ENCODE measurements at places on chromosomes 13 and 19.

DNA sequence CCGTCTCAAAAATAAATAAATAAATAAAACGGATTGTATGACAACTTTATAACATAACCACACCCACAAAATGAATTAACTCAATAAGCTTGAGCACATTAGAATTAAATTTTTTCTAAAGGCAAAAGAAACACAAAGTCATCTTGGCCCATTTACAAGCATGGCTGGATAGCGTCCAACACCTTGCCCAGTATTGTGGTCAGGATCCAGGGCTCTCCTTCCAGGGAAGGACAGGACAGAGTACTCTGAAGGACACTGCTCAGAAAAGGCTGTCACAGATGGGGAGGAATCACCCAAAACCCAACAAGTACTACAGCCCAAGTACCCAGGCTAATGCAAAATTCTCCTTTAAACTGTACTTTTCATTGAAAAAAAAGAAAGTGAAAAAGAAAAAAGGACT, 27.1 kb downstream of the SUGP2 start:
- DNase-seq, result no peak

DNA sequence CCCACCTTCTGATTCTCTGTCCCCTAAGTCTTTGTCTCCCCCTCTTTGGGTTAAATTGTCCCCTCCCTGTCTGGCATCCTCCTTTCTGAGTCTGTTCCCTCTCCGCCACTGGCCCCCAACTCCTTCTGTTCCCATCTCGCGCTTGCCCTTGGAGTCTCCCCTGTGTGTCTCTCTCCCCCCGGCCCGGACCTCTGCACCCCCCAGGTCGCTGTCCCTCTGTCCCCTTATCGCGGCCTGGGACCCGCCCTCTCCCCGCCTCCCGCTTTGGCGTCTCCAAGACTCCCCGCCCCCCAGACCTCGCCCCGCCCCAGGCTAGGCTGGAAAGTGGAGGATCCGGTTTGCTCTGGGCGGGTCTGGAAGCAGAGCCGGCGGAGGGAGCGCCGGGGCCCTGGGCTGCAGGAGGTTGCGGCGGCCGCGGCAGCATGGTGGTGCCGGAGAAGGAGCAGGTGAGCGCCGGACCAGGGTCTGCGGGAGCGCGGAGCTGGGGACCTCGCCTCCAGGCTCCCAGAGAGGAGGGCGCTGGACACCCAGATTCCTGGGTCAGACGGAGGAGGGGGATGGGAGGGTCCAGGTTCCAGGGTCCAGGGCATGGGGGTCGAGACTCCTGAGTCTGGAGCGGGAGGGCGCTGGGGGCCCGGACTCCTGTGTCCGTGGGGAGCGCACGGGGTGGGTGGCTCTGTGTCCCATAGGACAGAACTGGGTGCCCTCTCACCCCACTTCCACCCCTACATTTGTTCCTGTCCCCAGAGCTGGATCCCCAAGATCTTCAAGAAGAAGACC, at the start of gene TRPM4:
TRPM4 (plus strand) TSS at position 348 of the 780 bp plus-strand sequence; CDS start at position 423, 75 bp downstream.
- peak; percentile 25 for DNase-seq

- DNase-seq, result no peak
Observed at GRCh38 chr13:91357613-91358386, 10.3 kb downstream of the MIR17HG start.

DNA sequence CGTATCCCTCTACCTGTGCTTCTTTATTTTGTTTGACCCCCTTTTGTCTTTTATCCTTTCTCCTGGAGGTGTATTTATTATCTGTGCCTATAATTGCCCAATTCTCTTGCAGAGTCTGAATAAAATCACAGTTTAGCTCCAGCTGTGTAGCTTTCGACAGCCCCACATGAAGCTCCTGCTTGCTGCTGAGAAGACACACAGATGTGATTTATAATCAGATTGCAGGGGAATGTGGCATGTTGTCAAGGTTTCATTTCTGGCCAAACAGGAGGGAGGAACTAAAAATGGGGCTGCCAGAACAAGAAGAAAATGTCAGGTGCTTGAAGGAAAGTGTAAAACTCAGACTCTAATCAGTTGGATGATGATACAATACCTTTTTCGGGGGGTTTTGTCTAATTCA, 22.7 kb downstream of the CCNA1 start:
- DNase-seq, result no peak

- DNase-seq, result no peak
Observed at GRCh38 chr13:36436811-36437210, 4.5 kb downstream of the CCNA1 start.

DNA sequence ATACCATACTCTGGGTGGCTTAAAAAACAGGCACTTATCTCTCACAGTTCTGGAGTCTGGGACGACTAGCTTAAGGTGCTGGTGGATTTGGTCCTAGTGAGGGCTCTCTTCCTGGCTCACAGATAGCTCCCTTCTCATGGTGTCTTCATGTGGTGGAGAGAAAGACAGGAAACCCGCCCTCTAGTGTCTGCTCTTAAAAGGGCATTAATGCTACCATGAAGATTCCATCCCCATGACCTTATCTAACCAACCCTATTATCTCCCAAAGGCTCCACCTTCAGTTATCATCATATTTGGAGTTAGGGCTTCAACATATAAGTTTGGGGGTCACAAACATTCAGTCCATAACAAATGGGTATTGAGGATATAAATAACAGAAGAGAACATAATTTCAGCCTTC, 139.4 kb downstream of the HS6ST3 start:
- peak; percentile 3 for DNase-seq

DNA sequence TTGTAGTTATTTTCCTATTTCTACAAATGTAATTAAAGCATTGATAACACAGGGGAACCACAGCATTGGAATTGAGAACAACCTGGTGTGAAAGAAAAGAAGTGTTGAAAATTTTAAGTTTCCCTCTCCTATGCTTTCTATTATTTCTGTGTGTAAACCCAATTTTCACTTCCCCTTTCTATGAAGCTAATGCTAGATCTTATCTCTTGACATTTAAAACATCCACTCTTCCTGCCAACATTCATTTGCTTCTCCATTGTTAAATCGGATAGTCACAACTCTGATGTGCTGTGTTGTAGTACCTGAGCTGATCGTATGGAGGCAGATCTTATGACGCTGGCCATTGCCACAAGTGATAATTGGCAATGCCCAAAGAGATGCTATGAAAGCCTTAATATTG, 203.0 kb downstream of the ITGBL1 start:
- DNase-seq, result no peak

DNA sequence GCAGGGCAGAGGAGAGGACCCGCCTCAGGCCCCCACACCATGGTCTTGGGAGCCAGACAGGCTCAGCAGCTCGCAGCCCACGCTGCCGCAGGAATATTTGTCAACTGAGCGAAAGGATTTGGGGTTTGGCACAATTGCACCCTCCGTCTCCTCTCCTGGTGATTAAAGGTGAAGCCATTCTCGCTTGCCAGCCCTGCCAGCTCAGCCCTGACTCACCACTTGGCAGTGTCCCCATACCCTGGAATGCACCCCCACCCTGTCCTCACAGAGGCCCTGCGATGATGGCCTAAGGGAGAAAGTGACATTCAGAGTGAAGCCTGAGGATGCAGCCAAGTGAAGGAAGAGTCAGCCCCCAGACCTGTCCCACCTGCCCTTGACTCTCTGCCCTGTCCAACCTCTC, 18.8 kb downstream of the CYTH2 start:
- DNase-seq, result peak; percentile 53

DNA sequence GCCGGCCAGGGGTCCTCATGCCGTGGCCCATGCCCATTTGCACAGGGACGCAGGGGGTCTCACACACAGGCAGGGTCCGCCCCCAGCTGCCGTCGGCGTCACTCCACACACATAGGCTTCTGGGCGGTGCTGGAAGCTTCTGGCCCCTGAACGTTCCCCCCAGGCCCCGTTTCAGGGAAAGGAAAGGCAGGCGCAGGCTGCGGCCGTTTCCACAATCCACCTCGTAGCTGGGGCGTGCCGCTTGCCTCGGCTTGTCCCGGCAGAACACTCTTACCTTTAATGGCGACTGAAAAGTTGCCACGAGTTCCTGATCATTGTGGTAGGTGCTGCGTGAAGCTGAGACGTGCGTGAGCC, 53.4 kb downstream of the MCF2L start:
- no peak for DNase-seq

- DNase-seq, result no peak
Observed at GRCh38 chr13:99316657-99317256, 9.6 kb upstream of the GPR183 start.

GRCh38 chr13:105008604-105009003, 1526.9 kb downstream of the EFNB2 start:
- no peak for DNase-seq

- DNase-seq, result no peak
Observed at GRCh38 chr13:90154311-90154960, 1193.1 kb upstream of the MIR17HG start.

DNA sequence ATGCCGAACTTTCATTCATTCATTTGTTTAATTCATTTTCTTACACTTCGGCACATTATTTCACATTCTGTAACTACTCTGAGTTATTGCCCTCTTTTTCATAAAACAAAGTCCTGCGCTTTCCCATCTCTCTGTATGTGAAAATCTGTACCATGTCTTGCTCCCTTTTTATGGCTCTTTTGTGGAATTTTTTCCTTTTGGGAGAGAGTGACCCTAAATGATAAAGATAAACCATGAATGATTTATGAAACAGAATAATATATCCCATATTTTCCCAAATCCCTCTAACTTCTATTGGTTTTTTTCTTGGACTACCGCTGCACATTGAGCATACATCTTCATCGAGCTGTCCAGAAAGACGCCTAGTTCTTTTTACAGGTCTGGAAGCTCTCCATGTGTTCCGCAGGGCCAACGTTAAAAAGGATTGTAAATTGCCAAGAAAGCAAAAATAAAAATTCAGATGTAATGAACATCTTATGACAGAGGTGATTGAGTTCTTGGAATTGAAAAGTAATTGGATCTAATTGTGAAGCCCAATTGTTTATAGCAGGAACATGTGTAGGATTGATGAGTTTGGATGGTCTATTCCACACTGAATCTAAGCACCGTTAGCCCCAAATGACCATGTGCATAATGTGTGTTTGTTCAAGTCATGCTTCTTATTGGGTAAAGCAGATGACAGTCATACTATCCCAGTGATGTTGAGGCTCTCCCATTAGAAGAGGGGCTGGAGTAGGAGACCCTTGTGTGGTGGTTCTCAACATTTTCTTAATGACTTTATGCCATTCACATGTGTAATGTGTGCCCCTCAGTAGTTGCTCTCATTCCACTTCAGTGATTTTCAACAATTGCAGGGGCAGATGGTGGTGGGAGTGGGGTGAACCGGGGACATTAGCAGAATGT, 378.9 kb downstream of the DLEU7 start:
- no peak for DNase-seq

DNA sequence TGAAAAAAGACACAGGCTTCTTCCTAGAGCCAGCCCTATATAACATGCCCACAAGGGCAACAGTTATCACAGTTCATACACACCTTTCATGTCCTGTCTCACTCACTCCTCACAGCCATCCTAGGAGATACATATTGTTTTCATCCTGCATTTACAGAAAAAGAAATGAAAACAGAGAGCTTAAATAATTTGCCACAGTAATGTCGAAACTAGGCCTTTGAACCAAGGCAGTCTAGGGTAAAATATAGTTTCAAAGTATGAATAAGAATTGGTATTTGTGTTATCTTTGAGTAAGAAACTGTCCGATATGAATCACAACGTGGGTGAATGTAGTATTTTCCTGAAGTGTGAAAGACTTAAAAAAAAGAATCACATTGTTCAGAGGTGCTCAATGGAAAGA, 26.8 kb downstream of the CLDN10 start:
- no peak for DNase-seq

- DNase-seq, result no peak
Observed at GRCh38 chr13:112933649-112934048, 35.4 kb upstream of the MCF2L start.

- no peak for DNase-seq
Observed at GRCh38 chr13:95174517-95174916, 126.7 kb downstream of the ABCC4 start.

GRCh38 chr19:11169896-11170678, 14.5 kb upstream of the SPC24 start:
- DNase-seq, result no peak

GRCh38 chr13:48902368-48902767, 73.3 kb upstream of the FNDC3A start:
- DNase-seq, result no peak

DNA sequence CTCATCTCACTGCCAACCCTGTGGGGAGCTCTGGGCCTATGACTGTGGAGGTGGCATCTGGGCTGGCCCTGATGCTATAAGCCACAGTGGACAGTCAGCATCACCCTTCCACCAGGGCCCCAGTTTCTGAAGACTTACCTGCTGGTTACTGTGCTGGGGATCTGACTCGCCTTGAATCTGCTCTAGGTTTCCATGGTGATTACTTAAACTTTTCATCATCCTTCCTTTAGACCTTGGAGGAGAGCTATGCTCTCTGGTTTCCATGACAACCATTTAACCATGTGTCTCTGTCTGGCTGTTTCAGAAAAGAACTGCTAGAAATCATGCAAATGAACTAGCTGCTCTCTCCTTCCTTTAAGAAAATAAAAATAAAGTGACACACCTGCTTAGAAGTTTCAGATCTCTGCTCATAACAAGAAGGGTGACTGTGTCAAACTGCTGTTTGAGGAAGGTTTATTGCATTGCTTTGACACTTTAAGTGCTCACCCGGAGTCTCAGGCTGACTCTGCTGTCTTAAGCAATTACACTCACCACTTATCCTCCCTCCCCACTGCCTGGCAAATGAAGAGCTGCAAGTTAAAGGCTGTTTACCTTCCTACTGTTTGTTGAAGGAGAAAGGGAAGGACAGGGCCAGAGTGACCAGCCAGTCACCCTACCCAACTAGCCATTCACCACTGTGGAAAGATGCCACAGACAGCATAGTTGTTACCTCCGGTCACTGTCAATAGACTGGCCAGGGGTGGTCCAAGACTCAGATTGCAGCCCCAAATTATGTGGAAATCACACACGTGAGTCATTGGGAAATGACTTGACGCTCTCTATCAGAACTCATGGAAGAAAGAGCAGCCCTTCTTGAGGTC, 87.6 kb downstream of the HSPH1 start:
- no peak for DNase-seq

- no peak for DNase-seq
Observed at GRCh38 chr13:22161871-22162270, 491.0 kb downstream of the FGF9 start.

GRCh38 chr19:50001775-50002174, 23.4 kb downstream of the VRK3 start:
- no peak for DNase-seq

GRCh38 chr13:42551611-42552010, 22.3 kb upstream of the TNFSF11 start:
- DNase-seq, result no peak

DNA sequence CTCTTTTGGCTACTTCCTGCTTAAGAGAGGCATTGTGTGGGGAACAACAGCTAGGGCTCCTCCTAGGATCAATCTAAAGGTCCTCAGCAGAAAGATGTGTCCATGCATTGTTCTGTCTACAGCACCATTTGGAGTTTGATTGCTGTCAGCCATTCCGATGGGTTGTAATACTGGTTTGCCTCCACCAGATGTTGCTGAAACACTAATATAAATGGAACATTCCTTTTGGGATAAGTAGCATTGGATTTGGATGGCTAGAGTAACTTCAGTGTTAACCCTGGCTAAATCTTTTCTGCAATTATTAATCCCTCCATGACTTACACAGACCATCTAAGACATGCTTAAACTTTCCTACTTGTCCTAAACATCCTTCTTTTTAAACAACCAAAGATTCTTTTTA, 104.2 kb downstream of the TDRD3 start:
- no peak for DNase-seq

All from hematopoietic multipotent progenitor cell treated with erythropoietin and hydrocortisone succinate and interleukin-3 and kit ligand, for 15 days (in vitro differentiated cells).